ENCODE measurements at places on chromosomes 7 and 10. TPM values are rescaled to one million over a fixed set of nuclear protein-coding genes. Genes with fewer than 3 reads are reported as not detected.

Gene FAM149B1
- total RNA-seq = 13.5 TPM

DNA sequence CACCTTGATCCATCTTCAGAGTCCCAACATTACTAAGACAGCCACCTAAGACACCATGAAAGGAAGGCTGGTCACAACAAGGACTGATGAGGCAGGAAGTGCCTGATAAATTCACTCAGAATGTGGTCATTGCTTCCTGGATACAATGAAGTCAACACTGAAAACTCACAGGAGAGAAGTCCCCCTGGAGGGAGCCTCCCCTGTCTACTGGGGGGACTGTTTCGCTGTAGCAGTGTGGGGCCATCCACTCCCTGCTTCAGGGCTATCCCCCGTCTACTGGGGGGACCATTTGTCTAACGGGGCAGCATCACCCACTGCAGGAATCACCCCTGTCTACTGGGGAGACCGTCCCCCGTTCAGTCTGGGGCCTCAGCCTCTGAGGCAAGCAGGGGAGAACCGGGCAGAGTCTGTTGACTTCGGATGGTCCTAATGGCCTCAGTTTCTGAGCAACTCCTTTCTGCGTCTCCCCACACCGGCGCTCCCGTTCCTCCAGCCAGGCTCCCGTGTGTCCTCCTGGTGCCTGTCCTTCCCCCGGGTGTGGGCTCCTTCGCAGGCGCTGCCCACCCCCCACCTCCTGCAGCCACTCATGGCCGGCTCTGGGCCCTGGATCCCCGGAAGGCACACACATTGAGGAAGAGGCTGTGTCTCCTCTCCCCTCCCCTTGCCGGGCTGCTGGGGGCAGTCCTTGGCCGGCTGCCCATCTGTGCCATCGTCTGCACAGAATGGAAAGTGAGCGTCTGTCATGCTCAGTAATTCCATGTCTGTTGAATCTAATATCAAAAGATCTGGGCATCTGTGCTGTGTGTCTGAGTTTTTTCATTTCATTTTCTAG lies 59.9 kb upstream of the DNAJB6 start:
- DNase-seq = no peak

Gene CPA4
- 107 TPM for total RNA-seq

Gene GARIN1A
- not detected for total RNA-seq

GRCh38 chr7:16719699-16720098 lies 33.9 kb upstream of the TSPAN13 start:
- no peak for DNase-seq

Gene FAM131B
- not detected for total RNA-seq

Gene PAX4
- total RNA-seq = not detected

- no peak for DNase-seq
These were observed 65.3 kb downstream of the OR13A1 start for GRCh38 chr10:45249978-45250693.

DNA sequence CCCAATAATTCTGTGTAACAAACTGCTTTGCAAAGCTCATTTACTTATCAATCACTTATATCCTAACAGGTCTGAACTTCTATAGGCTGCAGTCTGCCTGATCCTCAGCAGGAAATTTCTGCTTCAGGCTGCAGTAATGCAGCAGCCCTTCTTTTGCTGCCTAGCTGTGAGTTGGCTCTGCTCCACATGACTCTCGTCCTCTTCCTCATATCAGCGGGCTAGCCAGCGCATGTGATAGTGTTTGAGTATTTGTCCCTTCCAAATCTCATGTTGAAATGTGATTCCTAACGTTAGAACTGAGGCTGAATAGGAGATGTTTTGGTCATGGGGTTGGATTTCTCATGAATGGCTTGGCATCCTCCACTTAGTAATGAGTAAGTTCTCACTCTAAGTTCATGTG lies 387.8 kb downstream of the SEMA3D start:
- no peak for DNase-seq

DNA sequence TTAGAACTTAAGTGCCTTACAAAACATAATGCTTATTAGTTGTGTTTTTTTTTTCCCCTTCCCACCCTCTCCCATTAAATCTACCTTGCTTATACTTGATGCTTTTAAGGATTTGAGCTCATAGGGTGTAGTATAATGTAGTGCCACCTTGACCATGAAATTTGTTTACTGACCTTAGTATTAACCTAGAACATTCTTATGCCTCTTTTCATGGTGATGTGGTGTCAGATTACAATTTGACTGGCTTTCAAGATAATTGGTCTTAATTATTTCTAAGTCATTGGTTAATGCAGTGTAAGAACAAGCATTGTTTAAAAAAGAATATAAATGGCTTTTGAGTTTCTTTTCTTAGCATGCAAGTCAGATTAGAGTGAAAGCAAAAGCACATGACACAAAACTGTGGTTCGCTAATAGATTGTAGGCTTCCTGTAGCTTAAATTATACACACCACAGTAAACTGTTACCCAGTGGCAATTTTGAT lies 61.8 kb downstream of the ADD3 start:
- DNase-seq = no peak

- no peak for DNase-seq
These were observed 131.7 kb downstream of the DPP6 start for GRCh38 chr7:154183946-154184345.
